CD4-positive, alpha-beta memory T cell (primary cell): ENCODE measurements at places on chromosomes 3 and 15.

GRCh38 chr15:57196865-57197264 lies 179.4 kb upstream of the CGNL1 start:
- DNase-seq, result no peak

DNA sequence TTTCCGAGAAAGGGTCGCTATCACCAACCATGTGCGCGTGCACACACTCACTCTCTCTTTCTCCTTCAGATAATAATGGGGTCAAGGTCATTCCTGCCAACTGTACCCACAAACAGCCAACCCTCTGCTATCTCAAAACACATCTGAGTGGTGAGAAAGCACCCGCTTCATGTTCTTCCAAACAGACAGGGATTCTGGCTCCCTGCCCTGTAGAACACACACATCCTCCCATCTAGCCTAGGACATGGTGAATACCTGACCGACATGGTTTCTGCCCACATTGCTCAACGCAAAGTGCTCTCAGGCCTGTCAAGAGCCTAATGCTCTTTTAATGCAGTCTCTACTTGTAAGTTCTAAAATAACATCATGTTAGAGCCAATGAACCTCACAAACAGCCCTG lies 302.2 kb downstream of the FOXP1 start:
- no peak for DNase-seq

GRCh38 chr3:78794431-78794830 lies 973.4 kb downstream of the ROBO1 start:
- DNase-seq, result no peak

DNA sequence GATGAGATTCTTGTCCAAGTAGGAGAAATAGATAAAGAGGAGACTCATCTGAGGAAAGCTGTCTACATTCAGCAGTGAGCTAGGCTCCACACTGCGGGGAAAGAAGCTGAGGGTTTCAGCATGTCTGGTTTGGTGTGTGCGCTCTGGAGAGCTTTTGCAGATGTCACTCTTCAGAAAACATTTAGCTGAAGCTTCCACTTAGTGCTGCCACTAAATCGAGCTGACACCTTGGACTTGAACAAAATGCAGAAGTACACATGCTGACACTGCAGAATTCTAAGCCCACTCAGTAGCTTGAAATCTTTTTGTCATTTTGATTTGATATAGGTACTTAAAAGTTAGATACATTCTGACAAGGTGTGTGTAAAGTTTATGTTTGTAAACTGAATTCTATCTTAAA lies 32.3 kb upstream of the CRTC3 start:
- DNase-seq, result no peak

GRCh38 chr15:32840507-32841245 lies 122.9 kb downstream of the GREM1 start:
- DNase-seq, result no peak

- DNase-seq, result no peak
These were observed 7.2 kb downstream of the SUSD5 start for GRCh38 chr3:33211444-33211843.

- DNase-seq, result peak; percentile 44
These were observed 1.8 kb downstream of the HES1 start for GRCh38 chr3:194137506-194138474.

DNA sequence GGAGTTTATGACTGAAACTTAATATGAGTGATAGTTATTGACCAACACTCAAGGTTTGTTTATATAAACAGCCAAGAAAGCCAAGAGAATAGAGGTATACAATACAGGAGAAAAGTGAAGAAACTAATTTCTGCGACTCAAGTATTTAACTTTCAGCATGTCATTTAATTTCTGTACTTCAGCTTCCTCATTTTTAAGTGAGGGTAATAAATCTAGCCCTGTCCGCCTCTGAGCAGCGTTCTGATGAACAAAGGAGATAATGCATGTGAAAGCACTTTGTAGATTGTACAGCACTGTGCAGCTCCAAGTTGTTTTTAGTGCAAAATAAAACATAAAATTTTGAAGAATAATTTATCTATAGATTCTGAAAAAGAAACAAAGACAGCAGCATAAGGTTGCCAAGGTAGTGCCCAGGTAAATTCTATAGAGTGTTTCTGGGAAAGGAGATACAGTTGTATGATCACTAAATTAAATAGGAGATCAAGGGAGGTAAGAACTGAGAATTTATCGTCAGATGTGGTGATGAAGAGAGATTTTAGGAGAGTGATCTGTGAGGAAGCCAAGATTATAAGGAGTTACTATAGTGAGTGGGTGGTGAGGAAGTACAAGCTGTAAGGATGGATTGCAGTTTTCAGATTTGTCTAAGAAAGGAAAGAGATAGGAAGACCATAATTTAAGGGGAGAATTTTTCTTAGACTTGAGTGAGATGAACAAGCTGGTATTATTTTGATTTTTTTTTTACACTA lies 71.3 kb downstream of the RASA2 start:
- no peak for DNase-seq

DNA sequence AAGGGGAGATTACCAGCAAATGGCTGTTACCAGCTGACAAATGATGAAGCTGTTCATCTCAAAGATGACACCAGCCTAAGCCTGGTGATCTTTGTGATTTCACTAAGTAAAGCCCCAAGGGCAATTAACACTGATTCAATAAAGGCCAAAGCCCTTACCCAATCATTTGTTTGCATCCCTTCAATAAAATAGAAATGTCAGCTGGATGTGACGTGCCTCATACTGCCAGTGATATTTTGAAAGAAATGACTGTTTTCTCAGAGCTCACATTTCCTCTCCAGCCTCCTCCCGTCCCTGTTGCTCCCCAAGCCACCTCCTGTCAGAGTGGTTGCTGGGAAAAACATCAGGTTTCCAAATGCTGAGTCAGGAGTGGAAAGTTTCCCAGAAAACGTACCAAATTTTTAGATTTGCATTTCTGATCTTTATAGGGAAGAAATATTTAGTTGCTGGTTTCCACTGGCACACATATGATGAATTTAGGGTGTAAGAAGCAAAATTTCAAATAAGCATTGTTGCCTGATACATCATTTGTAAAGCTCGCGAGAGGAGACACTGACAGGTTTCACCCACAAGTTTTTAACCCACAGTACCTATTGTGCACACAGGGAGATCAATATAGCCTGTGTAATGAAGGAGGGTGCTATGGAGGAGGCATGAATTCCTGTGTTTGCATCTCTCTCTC lies 21.0 kb downstream of the C2CD4A start:
- no peak for DNase-seq

- no peak for DNase-seq
These were observed 21.0 kb downstream of the BOC start for GRCh38 chr3:113232342-113232741.
